ENCODE measurements at places on chromosomes 6 and 20. TPM values are rescaled to one million over a fixed set of nuclear protein-coding genes. Genes with fewer than 3 reads are reported as not detected.

ZBTB9 gene
- total RNA-seq = 5.0 TPM

DZANK1 gene
- 0.79 TPM for total RNA-seq

SFTA2 gene
- total RNA-seq = not detected

TP53TG5 gene
- 1.0 TPM for total RNA-seq

DEFB124 gene
- not detected for total RNA-seq

TNFRSF21 gene
- total RNA-seq = 3.6 TPM

SLC35B2 gene
- 7.3 TPM for total RNA-seq

CPNE5 gene
- total RNA-seq = 1.2 TPM

TUBB2B gene
- not detected for total RNA-seq

SLC22A16 gene
- not detected for total RNA-seq

MRPL18 gene
- total RNA-seq = 75.8 TPM

ADGRF1 gene
- not detected for total RNA-seq

C20orf141 gene
- total RNA-seq = not detected

NELFE gene
- total RNA-seq = 83.2 TPM

HLA-DOA gene
- total RNA-seq = 1.4 TPM

ADGRF5 gene
- total RNA-seq = not detected

MAS1 gene
- total RNA-seq = not detected

GSTA2 gene
- total RNA-seq = not detected

GRM1 gene
- total RNA-seq = not detected

ARFGEF3 gene
- total RNA-seq = 0.72 TPM

SMIM26 gene
- 57.3 TPM for total RNA-seq

OPRL1 gene
- 0.45 TPM for total RNA-seq

CLPSL1 gene
- not detected for total RNA-seq

TGM6 gene
- not detected for total RNA-seq

BACH2 gene
- total RNA-seq = 75.1 TPM

SIRPB2 gene
- total RNA-seq = not detected

DNAH8 gene
- 0.07 TPM for total RNA-seq
